ENCODE measurements at places on chromosomes 11 and 22. TPM values are rescaled to one million over a fixed set of nuclear protein-coding genes. Genes with fewer than 3 reads are reported as not detected.

Gene MMP3
- not detected for total RNA-seq

Gene CSNK2A3
- total RNA-seq, result 3.8 TPM

Gene SAA4
- total RNA-seq, result not detected

Gene PGR
- total RNA-seq, result not detected

Gene CAPN1
- 196 TPM for total RNA-seq

Gene MIOX
- total RNA-seq, result not detected

Gene MCHR1
- total RNA-seq, result 0.65 TPM

Gene APOBEC3C
- 7.8 TPM for total RNA-seq

Gene CBLIF
- total RNA-seq, result not detected

Gene MAML2
- 24.8 TPM for total RNA-seq

Gene GSTT2B
- total RNA-seq, result 8.8 TPM

Gene PIH1D2
- 1.7 TPM for total RNA-seq

Measured in vein endothelial cell (primary cell).